ENCODE measurements at places on chromosomes 4 and X.

- DNase-seq, result no peak
Measured at GRCh38 chr4:162523171-162523570, 359.4 kb upstream of the FSTL5 start.

DNA sequence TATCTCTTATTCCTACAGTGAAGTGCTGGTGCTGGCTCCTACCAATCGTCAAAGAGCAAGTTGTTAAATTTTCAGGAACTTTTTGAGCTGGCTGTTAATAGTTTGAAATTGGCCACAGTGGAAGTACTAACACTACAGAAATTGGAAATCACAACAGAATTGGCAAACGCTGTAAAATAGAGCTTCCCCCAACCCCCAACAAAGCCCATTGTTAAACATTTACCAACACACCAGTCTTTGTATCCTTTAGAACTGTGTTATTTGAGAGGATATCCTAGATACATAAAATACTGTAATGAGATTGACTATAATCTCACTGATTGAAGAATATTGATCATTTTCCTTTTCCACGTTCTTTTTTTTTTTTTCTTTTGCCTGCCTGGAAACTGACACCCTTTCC is 37.4 kb downstream of the FAM241A start:
- DNase-seq, result no peak

GRCh38 chr4:38734446-38734845 is 48.3 kb downstream of the TLR10 start:
- DNase-seq, result no peak

DNA sequence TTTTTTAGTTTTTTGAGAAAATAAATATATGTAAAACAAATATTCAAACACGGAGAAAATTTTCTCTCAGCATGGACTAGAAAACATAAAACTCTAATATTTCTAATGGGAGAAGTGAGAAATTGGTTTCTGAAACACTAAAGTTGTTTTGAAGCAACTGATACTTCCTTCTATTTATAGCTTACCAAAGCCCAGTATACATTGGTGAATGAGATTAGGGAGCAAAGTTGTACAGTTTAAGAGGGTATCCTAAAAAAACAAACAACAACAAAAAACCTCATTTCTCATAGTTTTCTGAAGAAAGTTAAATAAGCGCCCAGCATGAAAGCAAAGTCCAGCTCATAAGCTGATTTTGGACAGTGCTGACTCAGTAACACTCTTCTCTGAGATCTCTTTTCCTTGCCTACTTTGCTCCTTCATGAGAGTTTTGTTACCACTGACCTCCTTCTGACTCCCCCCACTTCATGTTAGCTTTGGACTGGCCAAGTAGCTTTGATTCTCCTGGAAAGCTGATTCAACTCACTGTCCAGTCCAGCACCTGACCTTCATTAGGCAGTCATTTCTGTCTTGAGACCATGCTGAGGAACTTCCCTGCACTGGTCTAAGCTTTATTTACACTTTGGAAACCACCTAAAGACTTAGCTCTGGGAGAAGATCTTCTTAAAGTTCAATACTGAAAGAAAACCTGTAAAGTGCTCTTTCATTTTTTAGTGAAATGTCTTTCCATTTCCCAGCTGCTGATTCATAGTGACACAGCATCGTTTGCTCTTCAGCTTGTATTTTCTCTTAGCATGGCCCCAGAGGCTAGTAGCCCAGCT is 21.8 kb upstream of the P2RY10 start:
- peak; percentile 22 for DNase-seq

- DNase-seq, result no peak
Measured at GRCh38 chr4:53514509-53514908, 76.8 kb downstream of the LNX1 start.

- no peak for DNase-seq
Measured at GRCh38 chr4:151864068-151864467, 103.3 kb upstream of the GATB start.

GRCh38 chrX:38356401-38356800 is 4.0 kb downstream of the OTC start:
- DNase-seq, result no peak

DNA sequence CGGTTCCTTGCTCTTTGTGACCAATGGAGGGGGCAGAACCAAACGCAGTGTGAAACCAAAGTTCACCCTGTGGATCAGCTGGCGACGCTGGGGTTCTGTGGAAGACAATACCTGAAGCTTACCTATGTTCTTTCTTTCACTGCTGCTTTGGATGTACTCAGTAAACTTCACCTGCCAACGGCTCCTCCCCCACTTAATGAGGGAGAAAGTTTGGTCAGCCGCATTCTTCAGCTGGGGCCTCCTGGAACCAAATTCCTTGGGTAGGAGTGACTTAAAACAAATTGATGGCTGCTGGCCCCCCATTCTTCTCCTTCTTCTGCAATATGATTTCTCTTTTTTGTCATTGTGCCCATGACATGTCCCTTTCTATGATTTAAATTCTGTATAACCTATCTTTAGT is 282.4 kb downstream of the ANK2 start:
- DNase-seq, result no peak

DNA sequence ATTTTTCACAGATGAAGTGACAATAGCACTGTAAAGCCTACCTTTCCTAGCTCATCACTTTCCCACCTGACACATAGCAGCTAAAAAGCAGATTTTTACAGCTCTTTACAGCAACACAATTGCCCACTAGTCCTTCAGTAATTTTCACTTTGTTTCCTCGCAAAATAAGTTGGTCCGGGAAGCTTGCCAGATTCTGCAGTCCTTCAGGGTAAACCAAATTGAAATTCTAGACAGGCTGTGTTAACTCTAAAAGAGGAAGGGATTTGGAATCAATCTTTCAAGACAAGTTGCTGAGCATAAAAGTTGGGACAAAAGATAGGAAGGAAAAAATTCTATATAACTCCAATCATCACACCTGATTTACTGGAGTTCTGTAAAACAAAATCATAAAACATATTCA is 8.7 kb downstream of the C1QTNF7 start:
- no peak for DNase-seq

DNA sequence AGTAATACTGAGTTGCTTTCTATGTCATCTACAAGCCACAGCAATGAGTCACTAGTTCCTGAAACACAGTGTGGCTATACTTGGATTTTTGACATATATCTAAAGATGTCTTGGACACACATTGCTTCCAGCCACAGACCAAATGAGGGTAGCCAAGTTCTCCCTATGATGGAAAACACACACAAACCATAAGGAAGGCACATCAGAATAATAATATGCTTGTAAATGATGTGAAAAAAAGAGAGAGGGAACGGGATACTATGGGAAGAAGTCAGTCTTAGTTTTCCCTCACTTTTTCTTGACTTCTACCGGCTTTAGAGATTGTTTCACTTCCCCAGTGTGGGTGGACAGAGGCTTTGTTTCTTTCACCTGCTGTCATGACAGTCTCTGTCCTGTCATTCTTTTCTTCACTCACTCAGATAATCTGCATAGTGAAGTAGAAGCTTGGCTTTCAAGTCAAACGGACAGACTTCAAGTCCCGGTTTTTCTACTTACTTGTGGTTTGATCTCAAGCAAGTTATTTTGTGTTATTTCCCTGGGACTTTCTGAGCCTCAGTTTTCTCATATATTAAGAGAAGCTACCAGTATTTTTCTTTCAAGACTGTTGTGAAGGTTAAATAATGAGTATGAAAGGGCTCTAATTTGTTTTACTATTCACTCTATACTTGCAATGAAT is 34.7 kb downstream of the P2RY10 start:
- DNase-seq, result peak; percentile 31

DNA sequence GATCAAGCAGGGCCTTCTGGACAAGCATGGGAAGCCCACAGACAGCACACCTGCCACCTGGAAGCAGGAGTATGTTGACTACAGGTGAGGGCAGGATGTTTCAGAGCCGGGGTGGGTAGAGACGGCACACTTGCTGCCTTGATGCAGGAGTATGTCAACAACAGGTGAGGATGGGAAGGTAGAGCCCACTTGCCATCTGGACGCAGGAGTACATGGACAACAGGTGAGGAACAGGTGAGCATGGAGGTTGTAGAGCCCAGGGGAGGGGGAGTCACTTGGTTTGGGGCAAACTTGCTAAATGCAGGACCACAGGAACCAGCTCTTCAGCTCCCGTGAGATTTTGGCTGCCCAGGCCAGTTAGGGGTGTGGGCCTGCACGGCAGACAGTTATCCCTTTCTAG is 12.0 kb downstream of the DKC1 start:
- no peak for DNase-seq

DNA sequence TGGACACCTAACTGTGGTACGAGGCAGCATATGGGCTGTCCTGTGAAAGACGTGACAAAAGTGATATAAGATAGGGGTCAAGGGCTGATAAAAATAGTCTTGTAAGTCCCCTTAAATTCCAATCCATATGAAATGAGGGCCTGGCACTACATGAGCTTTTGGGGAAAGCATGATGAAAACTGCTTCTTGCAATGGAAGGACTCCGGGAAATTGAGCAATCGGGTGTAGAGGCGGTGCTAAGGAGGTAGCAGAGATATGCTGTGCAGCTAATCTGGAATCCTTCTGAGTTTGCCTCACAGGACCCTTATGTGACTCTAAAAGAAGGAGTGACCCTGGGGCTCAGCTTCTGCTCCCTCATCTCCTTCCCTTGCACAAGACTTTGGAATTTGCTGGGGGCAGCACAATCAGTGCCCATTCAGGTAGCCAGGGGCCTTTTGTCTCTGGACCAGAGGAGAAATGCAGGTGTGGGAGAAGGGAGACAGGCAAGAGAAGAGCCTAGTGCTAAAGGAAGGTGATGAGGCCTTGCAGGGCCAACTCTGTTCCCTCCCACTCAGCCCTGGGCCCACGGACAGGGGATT is 12.8 kb downstream of the CLDN2 start:
- no peak for DNase-seq

GRCh38 chrX:148204195-148204594 is 223.1 kb downstream of the FMR1NB start:
- no peak for DNase-seq

DNA sequence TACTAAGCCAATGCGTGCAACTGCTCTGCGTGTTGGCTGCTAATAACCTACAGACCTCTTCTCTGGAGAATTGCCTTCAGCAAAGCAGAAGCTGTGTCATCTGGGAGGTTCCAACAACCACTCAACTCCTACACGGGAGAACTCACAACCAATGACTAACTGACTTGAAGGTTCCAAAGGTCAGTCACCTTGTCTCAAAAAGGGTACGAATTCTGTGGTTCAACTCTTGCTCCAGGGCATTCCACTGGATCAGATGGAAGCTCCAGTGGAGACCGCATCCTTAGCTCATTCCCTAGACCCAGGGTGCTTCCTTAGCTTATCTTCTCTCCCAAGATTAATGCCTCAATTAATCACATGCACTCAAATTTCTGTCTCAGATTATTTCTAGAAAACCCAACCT is 222.7 kb downstream of the CHIC2 start:
- no peak for DNase-seq

DNA sequence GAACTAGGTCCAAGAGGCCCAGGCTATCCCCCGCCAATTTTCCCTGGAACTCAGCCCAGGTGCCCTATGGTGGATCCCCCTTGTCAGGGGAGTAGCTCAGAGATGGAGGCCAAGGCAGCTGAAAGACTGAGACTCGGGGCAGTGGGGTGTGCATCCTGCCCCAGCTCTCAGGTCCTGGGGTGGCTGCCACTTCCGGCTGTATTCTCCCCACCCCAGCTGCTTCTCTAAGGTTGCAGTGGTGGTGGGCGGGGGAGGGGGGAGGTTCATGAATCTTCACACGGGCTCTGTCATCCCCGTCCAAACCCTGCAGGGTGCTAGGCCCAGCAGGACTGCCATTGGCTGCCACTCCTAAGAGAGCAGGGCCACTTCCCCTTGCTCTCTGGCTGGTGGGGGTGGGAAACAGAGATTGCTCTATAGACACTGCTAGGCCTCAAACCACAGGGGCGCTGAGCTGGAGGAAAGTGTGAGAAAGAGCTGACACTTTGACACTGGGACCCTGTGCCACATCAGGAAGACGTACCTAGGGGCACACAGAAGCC is 1.5 kb downstream of the SASH3 start:
- peak; percentile 77 for DNase-seq

- no peak for DNase-seq
Measured at GRCh38 chr4:7595934-7596461, 161.3 kb upstream of the PSAPL1 start.
